ENCODE measurements at places on chromosomes 6 and 20.

GRCh38 chr6:111122458-111123286 lies 35.4 kb downstream of the SLC16A10 start:
- DNase-seq = no peak

- no peak for DNase-seq
These were observed 44.1 kb upstream of the SLC22A1 start for GRCh38 chr6:160077526-160077925.

GRCh38 chr6:117384659-117385058 lies 41.1 kb downstream of the ROS1 start:
- no peak for DNase-seq

- DNase-seq = no peak
These were observed 117.6 kb downstream of the MRPL14 start for GRCh38 chr6:44009425-44010321.

- no peak for DNase-seq
These were observed 474.8 kb upstream of the ID4 start for GRCh38 chr6:19362396-19362795.

- DNase-seq = no peak
These were observed 102.1 kb downstream of the DLGAP4 start for GRCh38 chr20:36408219-36408618.

GRCh38 chr20:59182401-59183044 lies 18.9 kb downstream of the ZNF831 start:
- no peak for DNase-seq

Measured in activated CD8-positive, alpha-beta memory T cell treated with anti-CD3 and anti-CD28 coated beads for 48 hours (primary cell).